ENCODE measurements at places on chromosomes 2 and 18.

GRCh38 chr18:36505665-36506064, 208.2 kb downstream of the FHOD3 start:
- DNase-seq: no peak

DNA sequence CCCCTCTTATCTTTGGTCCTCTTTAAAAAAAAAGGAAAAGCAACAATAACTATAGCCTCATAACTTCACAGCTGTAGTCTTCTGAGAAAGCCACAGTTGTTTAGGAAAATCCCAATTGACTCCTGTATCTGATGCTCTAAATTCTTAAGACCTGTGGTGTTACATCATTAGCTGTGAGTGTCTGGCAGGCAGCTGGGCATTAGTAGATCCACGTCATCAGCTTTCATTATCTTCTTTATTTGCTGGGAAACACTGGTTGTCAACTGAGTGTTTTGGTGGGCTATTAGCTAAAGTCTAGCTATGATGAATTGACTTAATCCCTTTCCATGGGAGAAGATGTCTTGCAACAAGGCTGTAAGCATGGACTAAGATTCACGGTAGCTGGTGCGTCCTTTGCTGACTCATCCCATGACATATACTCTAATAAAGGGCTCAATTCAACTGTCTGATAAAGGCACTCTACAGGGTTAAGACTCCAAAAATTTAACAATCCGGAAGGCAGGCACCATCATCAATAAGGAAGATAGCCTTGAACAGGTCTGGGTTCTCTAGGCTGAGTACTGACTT, 517.2 kb downstream of the PLCL1 start:
- no peak for DNase-seq

GRCh38 chr2:178865146-178865936, 58.1 kb upstream of the TTN start:
- no peak for DNase-seq

DNA sequence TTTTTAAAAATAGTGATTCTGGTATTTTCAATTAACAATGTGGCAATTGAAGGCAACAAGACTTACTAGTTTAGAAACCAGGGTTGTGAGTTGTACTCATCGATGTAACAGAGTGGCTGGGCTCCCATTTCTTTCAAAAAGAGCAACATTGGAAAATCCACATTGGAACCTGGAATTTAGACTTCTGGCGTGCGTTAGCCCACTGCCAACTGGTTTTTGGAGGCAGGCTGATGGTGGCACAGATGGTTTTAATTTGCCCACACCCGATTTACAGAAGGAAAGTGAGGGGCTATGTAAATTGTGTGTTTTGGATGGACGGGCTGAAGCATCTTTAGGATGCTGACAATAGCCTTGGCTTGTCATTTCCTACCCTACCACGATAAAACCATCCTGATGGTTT, 66.3 kb downstream of the TRPM8 start:
- DNase-seq: no peak

GRCh38 chr2:155905657-155906056, 426.9 kb downstream of the NR4A2 start:
- no peak for DNase-seq

DNA sequence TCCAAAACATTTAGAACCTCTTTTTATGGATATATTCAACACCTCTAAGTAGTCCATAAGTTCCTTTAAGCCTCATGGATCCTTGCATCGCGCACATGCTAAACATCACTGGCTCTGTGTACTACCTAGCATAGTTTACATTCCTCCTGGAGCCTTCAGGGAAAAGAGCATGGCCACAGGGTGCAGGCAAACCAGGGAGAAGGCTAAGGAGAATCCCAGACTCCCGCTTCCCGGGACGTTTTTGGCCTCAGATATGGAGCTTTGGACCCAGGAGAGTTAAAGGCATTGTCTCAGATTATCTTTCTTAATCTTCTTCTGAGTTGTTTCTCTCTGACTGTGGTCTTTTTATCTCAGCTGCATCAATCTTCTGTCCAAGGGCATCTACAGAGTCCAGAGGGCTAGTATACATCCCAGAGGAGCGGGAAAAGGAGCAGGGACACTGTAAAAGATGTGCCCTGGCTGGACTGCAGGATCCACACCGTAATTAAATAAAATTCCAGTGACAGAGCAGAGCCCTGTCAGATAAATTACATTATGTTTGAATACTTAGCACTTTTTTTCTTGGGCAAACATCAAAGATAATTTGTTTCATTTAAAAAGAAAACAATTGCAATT, 36.9 kb downstream of the RIT2 start:
- DNase-seq: no peak

DNA sequence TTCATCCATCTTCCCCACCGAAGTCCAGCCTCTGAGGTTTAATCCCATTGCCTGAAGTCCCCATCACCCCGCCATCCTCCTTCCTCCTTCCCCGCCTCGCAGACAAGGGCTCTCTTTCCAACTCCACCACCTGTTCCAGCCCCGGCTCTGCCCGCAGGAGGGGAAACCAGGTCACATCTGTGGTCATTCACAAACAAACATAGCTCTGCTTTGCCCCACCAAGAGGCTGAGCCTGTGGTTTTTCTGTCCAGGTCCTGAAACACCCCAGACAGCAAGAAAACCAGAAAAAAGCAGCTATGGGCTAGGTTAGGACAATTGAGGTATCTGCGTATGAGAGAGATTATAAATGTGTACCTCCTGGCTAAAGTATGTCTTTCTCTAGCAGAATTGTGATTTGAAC, 144.7 kb downstream of the GLI2 start:
- DNase-seq: no peak

Data from AG09319 (cell line).